Left hindlimb (tissue), 1 donor: ENCODE measurements at places on chromosomes 2 and 18.
A peak's percentile ranks its signal among the peaks of the same experiment; 100 is the strongest.

DNA sequence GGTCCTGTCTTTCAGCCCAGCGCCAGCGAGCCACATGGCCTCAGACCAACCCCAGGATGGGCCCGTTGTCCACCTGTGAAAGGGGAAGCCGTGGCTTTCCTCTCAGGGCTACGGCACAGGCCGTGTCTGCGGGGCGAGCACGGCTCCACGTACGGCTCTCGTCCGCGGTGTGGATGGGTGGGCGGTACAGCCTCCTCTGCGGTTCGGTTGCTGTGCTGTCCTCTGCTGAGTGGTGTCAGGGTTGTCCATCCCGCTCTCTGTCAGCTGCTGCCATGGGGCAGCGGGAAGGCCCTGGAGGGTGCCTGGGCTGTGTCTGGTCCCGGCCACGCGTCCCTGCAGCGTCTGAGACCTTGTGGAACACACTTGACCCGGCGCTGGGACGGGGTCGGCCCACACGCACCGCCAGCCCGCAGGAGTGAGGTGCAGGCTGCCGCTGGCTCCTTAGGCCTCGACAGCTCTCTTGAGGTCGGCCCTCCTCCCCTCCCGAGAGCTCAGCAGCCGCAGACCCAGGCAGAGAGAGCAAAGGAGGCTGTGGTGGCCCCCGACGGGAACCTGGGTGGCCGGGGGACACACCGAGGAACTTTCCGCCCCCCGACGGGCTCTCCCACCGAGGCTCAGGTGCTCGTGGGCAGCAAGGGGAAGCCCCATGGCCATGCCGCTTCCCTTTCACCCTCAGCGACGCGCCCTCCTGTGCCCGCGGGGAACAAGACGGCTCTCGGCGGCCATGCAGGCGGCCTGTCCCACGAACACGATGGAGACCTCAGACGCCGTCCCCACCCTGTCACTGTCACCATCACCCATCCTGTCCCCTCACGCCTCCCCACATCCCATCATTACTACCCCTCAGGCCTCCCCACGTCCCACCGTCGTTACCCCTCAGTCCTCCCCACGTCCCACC lies 128.7 kb downstream of the NFATC1 start:
- DNase-seq, result peak; percentile 38

DNA sequence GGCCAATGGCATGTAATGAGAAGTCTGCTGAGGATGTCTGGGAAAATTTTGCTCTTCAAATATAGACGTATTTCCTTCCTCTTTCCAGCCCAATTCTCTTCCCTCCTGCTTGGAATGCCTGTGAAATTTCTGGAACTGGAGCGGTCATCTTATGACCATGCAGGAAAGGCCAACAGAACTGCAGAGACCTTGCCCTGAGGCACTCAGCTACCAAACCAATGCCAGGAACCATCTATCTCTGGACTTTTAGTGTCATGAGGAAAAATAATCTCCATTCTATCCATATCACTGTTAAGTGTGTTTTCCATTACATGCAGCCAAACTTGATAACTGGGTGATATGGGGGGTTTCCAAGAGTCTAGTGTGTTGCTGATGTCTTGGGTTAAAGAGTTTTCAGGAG lies 363.7 kb downstream of the SLC4A3 start:
- no peak for DNase-seq

DNA sequence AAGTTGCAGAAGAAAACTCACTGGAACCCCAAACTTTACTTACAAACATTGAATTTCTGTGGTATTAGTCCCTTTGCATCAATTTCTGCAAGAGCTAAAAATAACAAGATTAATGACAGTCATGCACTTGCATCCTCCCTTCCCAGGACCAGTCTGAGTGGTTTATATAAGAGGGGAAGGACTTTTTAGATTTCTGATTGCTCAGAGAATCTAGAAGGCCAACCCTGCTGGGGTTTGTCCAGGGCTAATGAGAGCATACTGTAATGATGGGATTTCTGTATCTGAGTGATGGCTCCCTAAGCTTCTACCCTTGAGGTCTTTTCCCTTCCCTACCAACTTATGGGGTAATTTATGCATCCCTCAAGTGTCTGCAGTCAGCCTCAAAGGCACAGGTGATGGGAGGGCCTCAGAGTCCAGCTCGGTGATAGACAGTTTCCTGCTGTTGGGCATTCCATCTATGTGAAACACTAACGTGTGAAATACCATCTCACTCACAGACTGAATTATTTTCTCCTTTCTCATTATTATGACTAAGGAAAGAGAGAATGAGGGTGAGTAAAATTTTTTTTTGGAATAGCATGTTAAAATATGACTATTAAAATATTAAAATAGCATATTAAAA lies 556.3 kb downstream of the RIT2 start:
- no peak for DNase-seq

DNA sequence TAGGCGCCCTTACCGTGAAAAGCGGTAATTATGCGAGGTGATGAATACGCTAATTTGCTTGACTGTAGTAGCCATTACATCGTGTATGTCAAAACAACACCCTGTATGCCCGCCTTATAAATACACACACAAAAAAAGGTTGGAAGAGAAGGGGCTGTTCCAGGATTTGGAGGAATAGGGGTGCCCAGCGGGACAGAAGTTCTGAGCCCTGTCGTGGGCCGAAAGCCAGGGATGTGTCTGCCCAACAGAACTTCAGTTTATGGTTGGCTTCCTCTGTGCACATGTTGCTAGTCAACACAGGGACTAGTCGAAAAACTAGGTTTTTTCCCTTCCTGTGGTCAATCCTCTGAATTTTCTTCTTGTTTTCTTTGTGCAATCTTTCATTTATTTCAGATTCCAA lies 182.5 kb downstream of the ACKR3 start:
- no peak for DNase-seq

GRCh38 chr18:74996055-74996454 lies 212.9 kb downstream of the PTGR3 start:
- DNase-seq, result no peak

GRCh38 chr2:42810971-42811811 lies 18.8 kb upstream of the HAAO start:
- DNase-seq, result peak; percentile 84

- no peak for DNase-seq
Observed at GRCh38 chr2:28687640-28688385, 63.8 kb upstream of the PPP1CB start.

GRCh38 chr2:104897515-104898184 lies 43.7 kb downstream of the POU3F3 start:
- no peak for DNase-seq

GRCh38 chr18:37471637-37472036 lies 94.0 kb downstream of the CELF4 start:
- DNase-seq, result no peak

DNA sequence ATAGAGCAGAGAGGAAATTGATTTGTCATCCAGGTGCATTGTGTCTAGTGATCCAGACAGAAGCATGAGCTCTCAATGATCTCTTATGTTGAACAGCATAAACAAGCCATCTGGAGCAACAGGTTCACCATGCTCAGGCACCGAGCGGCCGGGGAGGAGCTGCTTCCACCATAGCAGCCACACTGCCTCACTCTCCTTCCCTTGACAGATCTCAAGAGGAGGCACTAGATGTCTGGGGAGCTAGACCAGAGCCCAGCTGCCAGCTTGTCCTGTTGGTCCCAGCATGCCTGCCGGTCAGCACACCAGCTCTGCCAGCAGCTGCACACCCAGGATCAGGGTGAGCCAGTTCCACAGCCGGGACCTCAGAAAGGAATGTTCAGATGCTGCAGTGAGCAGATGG lies 17.5 kb upstream of the LONRF2 start:
- DNase-seq, result no peak

DNA sequence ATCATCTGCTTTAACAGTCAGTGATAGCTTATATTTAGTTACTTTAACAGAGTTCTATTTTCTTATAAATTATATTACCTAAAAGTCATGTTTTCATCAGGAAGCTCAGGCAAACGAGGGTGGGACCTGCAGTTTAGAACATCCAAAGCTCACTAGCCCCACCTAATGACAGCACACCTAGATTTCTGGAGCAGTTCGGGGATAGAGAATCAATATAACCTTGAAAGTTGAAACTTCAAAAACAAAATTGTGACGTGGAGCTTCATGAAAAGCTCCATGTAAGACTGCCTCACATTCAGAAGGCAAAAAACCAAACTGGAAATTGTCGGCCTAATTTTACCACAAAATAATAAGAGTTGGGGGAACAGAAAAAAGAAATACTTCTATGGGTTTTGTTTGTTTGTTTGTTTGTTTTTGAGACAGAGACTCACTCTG lies 185.9 kb upstream of the CCDC150 start:
- no peak for DNase-seq

DNA sequence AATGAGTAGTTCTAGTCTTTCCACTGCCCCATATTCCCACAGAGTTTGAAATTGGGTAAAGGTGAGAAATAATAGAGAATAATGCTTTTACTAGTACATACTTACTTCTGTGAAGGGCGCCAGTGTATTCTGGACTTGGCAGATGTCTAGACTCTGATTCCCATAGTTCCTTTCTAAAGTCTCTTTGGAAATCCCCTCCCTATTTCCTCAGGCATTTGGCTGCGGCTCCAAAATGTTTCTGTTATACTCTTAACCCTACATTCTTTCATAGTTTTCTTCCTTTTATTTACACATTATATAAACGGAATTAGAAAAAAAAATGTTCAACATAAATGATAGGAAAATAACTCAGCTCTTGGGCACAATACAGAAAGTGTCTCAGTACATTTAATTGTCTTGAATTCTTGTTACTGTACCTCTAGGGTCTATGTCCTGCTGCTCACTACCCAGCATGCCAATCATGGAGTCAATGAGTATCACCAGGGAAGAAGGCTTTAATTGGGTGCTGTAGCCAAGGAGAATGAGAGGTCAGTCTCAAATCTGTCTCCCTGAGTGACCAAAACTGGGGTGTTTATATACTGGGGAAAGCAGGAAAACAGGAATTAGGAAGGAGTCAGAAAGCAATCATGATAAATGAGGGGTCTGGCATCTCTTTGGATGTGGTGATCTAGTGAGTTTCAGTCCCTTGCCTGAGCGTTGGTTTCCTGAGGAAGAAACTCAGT lies 147.8 kb upstream of the MMADHC start:
- DNase-seq, result no peak

- DNase-seq, result no peak
Observed at GRCh38 chr2:223368481-223368880, 233.7 kb downstream of the SCG2 start.

- DNase-seq, result no peak
Observed at GRCh38 chr2:45930396-45930792, 278.9 kb downstream of the PRKCE start.

DNA sequence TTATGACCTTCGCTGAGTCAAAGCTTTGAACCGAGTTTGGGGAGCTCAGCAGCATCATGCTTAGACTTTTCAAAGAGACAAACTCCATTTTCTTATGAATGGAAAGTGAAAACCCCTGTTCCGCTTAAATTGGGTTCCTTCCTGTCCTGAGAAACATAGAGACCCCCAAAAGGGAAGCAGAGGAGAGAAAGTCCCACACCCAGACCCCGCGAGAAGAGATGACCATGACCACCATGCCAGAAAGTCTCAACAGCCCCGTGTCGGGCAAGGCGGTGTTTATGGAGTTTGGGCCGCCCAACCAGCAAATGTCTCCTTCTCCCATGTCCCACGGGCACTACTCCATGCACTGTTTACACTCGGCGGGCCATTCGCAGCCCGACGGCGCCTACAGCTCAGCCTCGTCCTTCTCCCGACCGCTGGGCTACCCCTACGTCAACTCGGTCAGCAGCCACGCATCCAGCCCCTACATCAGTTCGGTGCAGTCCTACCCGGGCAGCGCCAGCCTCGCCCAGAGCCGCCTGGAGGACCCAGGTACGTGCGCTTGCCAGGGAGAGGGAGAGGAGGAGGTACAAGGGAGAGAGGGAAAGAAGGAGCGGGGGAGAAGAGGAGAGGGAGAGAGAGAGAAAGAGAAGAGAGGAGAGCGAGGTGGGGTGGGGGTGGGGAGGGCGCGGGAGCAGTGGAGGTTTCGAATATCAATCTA lies at the start of gene DLX1:
TSS of gene DLX1 (plus strand) at position 48 of the 700 bp plus-strand sequence. CDS start at position 219, 171 bp downstream.
- peak; percentile 52 for DNase-seq

DNA sequence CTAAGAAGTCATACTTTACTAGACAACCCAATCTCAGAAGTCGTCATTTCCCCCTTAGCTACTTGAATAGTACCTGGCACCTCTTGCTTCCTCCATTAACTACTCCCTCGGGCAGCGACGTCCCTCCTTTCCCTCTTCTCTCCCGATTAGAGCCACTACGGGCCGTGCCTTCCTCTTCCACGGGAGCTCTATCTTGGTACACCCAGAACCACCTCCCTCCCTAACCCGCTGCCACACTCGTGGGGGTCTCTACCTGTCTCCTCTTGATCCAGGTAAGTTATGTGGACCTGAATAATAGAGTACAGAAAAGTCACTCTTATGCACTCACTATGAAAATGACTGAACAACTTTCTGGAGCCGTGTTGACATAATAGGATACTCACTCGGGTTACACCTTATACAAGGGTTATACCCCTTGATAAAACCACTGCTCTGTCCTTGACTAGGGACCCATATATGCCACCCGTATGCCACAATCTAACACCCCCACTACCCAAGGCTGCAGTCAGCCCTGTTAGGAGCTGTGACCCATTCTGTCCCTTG lies 595 bp upstream of the HDHD2 start:
- no peak for DNase-seq

DNA sequence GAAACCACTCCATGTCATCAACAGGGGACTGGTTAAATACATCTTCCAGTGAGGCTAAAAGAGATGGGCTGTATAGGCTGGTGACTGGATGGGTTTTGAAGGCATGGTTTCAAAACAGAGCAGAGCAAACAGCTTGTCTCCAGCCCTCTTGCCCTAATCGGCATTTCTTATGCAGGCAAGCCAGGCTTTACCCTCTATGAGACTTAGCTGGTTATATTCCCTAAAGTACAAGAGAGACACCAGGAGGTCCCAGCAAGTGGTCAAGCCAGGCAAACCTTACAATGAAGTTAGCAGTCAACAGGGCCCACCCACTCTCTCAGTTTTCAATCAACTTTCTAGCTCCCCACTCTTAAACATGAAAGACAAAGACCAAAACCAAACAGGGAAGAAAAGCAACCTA lies 19.0 kb downstream of the OSBPL1A start:
- no peak for DNase-seq
